ENCODE measurements at places on chromosomes 5 and 9. TPM values are rescaled to one million over a fixed set of nuclear protein-coding genes. Genes with fewer than 3 reads are reported as not detected.

DNA sequence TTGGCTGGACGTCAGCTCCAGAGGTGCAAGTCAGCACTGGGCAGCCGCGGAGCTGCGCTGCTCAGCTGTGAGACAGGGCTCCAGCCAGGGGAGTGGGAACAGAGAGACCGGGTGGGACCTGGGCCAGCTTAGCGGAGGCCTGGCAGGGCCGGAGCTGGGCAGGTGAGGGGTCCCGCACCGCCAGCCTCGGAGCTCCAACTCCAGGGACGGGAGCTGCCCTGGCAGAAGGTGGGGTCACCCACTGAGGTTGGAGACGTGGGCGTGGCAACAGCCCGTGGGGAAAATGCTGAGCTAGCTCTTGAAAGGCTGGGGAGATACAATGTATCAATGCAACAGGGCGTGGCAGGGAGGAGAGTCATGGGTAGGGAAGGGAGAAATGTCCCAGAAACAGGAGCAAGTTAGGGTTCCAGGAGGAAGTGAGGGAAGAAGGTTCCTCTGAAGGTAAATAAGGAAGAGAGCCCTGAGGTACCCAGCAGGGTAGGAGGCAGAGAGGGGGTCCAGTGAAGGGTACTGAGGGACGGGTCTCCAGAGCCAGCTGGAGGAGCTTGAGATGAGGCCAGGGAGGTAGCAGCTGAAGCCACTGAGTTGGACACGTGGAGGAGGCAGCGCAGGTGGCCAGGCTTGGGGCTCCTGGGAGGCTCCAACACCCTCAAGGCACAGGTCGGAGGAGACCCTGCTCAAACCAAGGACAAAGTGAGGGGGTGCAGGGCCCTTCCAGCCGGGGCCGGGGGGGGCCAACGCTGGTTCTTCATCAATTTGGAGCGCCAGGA, 736 bp upstream of the NKD2 start:
- no peaks in the 10 kb centered on the region for H3K4me1 ChIP-seq
- peak; percentile 15 for DNase-seq
- no peak overlapping the region for H3K27ac ChIP-seq
- H3K36me3 ChIP-seq, result no peaks in the 10 kb centered on the region
- H3K4me3 ChIP-seq, result no peak overlapping the region

- H3K4me1 ChIP-seq, result no peaks in the 10 kb centered on the region
- H3K27me3 ChIP-seq, result no peaks in the 10 kb centered on the region
- DNase-seq, result peak; percentile 36
- H3K4me3 ChIP-seq, result no peak overlapping the region
- peak overlapping the region; percentile 32 for H3K27ac ChIP-seq
- no peaks in the 10 kb centered on the region for H3K36me3 ChIP-seq
Observed at GRCh38 chr9:111356481-111357244, 26.6 kb upstream of the OR2K2 start.

GRCh38 chr5:35041261-35041660, 6.5 kb downstream of the AGXT2 start:
- H3K36me3 ChIP-seq, result no peaks in the 10 kb centered on the region
- no peak for DNase-seq
- H3K4me1 ChIP-seq, result no peaks in the 10 kb centered on the region
- no peak overlapping the region for H3K27ac ChIP-seq
- no peaks in the 10 kb centered on the region for H3K27me3 ChIP-seq
- no peak overlapping the region for H3K4me3 ChIP-seq

- no peak overlapping the region for H3K27ac ChIP-seq
- H3K4me1 ChIP-seq, result no peaks in the 10 kb centered on the region
Observed at GRCh38 chr5:29169886-29170285, 2023.6 kb upstream of the CDH6 start.

DNA sequence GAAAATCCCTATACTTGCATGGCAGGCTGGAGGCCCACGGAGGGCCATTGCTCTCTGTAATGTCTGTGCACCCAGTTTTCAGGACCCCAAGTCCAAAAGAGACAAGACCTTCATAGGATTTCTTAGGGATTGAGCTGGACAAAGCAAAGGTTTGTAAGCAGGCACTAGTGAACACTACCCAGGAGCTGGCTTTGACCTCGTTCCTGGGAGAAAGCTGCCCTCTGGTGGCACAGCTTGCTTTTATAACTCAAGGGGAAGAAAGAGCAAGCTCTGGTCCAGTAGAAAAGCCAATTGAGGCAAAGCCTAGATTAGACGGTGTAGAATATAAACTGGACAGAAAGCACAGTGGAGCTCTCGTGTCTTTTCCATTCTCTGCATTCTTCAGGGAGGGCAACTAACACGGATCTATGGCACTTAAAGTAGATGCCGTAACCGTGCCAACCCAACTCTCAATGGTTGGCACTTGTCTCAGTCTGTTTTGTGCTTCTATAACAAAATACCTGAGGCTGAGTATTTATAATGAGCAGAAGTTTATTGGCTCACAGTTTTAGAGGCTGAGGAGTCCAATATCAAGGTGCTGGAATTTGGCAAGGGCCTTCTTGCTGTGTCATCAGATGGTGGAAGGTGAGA, 7.9 kb downstream of the GABRP start:
- H3K27ac ChIP-seq, result no peak overlapping the region
- no peak overlapping the region for H3K4me3 ChIP-seq
- H3K36me3 ChIP-seq, result no peaks in the 10 kb centered on the region
- no peaks in the 10 kb centered on the region for H3K27me3 ChIP-seq
- H3K4me1 ChIP-seq, result no peaks in the 10 kb centered on the region

- H3K27ac ChIP-seq, result no peak overlapping the region
- no peak for DNase-seq
- H3K4me1 ChIP-seq, result no peaks in the 10 kb centered on the region
- H3K4me3 ChIP-seq, result no peak overlapping the region
- H3K36me3 ChIP-seq, result no peaks in the 10 kb centered on the region
- H3K27me3 ChIP-seq, result no peaks in the 10 kb centered on the region
Observed at GRCh38 chr5:116045821-116046220, 13.5 kb downstream of the ARL14EPL start.

DNA sequence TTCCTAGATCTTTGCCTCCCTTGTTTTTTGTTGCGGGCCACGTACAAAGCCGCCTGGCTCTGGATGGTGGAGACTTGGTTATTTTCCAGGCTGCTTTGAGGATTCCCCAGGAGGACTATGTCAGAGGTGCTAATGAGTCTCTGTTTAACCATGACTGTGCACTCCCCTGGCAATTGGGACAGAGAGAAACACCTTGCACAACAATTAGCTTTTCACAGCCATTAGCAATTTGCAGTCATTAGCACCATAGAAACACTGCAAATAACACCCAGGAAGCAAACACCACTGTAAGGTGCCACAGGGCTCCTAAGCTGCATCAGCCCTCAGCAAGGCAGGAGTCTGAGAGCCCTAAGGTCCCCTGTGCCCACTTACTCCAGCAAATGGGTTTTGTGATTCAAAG, 201.0 kb upstream of the VLDLR start:
- no peaks in the 10 kb centered on the region for H3K4me1 ChIP-seq
- no peaks in the 10 kb centered on the region for H3K27me3 ChIP-seq
- H3K27ac ChIP-seq, result no peak overlapping the region
- no peak overlapping the region for H3K4me3 ChIP-seq
- H3K36me3 ChIP-seq, result no peaks in the 10 kb centered on the region
- no peak for DNase-seq

The ANKRD34B gene
- total RNA-seq, result not detected

The PCDHB14 gene
- 11.5 TPM for total RNA-seq

The MYMK gene
- not detected for total RNA-seq

The FBP1 gene
- not detected for total RNA-seq

Data from uterus (tissue), 4 donors.